CD4-positive, alpha-beta T cell treated with Interleukin-17A for 4 hours (primary cell): ENCODE measurements at places on chromosomes 12 and 14.

DNA sequence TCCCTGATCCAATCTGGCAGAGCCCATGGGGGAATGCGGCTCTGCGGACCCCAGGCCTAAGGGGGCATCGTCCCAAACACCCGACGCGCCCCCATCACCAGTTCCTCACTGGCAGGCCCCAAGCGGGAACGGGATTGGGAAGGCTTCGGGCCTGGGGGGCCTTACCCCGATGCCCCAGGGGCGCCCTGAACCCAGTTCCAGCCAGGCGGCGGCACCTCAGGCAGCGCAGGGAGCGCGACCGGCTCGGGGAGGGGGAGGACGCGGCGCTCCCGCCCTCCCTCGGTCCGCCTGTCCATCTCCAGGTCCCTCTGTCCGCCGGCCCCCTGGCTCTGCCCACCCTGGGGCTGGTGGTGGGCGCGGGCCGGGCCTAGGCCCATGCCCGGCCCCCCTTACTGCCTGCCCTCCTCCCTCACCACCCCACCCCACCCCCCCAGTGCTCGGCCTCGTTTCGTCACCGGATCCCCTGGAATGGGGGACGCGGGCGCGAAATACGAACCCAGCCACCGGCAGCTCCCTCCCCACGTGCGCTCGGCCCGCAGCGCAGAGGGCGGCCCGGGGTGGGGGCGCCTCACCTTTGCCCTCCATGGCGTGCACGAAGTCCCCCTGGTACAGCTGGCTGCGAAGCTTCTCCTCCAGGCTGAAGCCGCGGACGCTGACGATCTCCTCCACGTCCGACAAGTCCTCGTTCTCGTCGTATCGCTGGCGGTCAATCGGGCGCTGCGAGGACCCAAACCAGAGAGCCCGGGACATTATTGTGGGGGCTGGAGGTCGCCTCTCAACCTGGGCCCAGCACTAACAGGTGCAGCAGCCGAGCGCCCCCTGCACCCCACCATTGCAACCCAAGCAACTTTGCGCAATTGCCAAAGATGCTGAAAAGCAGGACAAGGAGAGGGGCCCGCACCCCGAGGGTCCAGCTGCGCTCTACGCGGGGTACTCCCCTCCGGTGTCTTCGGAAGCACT is 2.3 kb downstream of the KDM2B start:
- DNase-seq: peak; percentile 55

- peak; percentile 18 for DNase-seq
Observed at GRCh38 chr12:43776498-43776897, 17.7 kb downstream of the IRAK4 start.

DNA sequence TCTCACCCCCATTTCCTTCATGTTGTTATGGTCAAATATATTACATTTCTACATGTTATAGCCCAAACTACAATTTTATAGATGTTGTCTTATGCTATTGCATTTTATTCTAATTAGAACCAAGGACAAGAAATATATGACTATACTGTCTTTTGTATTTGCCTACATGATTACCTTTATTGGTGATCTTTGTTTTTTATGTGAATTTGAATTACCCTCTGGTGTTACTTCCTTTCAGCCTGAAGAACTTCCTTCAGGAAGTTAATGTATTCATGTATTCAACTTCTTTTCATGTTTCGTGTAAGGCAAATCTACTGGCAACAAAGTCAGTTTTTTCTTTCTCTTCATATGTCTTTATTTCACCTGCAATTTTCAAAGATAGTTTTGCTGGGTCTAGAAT is 8.7 kb upstream of the B3GNT4 start:
- no peak for DNase-seq

- no peak for DNase-seq
Observed at GRCh38 chr12:116656306-116656705, 81.6 kb downstream of the SPRING1 start.

DNA sequence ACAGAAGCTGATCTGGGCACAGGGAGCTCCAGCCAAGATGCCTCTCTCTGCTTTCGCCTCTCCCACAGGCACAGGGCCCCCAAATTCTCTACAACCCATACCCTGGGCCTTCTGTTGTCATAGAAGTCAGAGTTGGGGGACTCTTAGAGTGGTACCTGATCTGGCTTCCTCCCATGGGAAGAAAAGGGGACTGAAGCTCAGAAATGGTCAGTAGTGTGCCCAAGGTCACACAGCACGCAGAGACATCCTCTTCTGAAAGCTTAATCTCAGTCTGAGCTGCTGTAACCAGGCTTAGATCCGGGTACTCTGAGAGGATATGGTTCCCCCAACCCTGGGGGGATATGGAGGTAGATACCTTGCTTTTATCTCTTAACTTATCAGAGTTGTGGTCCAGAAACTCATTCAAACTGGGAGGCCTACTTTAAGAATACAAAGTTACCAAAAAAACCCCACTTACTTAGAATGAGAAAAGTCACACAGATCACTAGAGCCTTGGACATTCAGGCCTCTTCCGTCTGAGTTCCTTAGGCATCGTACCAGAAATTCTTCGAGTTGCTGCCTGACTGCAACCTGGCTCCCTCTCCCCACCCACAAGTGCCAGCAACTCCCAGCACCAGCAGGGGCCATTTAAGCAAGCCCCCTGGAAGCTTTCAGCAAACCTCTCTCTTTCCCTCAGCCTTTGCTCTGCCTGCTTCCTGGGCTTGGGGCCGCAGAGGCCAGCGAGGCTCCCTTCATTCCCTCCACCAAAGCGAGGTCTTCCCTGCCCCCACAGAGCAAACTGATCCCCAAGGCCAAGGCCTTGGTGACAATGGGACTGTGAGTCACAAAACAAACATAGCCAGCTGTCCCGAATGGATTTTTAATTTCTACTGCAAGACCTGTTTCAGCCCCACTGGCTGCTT is 13.9 kb downstream of the KRT7 start:
- no peak for DNase-seq

GRCh38 chr12:95959107-95959506 is 16.0 kb downstream of the AMDHD1 start:
- no peak for DNase-seq

DNA sequence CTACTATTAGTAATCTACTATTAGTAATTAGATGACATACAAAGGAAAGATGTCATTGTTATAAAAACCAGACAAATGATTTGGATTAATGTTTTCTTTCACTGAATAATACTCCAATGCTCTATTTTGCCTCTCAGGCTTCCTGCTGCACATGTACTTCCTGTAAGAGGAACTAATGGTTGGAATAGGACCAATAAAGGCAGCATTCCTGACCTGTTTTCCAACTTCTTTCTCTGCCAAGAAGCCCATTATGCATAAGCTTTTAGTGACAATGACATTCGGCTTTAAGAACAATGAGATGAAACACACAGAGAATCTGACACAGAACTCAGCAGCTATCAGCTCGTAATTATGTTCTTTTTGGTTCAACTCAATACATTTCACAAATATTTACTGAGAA is 5.2 kb upstream of the C12orf56 start:
- no peak for DNase-seq

DNA sequence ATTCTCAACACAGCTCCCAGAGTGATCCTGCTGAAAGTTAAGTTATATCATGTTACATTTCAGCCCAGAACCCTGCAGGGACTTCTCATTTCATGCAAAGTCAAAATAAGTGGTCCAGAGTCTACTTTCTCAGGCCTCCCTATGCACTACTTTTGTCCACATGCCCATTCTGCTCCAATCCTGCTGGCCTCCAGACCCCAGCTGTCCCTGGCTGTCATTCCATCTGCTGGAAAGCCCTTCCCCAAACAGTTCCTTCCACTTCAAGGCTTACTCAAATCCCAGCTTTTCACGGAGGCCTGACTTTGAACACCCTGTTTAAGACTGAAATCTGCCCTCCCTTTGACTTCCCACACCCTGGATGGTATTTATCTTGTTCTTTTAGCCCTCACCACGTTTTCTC is 109.8 kb upstream of the DNM1L start:
- no peak for DNase-seq

DNA sequence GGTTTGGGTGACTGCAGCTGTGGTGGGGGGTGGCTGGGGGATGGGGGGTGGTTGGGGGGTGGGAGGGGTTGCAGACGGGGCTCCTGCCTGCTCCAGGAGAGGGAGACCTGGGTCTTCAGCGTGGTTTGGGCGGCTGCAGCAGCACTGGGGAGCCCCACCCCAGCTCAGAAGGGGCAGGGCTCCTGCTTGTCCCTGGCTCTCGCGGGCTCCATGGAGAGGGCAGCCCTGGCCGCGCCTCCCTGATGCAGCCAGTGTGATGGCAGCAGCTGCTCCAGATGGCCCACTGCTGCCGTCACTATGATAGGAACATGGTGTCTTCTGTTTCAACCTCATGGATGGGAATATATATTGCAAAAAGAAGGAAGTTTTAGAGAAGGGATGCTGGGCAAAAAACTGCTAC is 22.9 kb downstream of the TRHDE start:
- no peak for DNase-seq

GRCh38 chr12:128025589-128026245 is 241.3 kb upstream of the TMEM132C start:
- no peak for DNase-seq

DNA sequence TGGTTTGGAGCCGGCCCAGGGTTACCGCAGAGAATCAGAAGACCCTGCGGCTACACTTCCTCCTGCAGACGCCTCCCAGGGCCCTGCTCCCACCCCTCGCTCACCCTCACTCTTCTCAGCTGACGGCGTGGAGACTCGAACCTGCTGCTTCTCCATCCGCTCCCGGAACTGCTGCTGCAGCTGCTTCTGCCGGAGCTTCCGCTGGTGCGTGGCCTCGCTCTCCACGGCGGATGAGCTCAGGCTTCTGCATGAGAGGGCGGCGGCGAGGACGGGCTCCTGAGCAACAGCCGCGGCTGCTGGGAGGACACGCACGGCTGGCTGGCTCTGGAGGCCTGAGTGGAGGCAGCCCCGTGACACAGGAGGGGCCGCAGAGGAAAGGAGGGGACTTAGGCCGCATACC is 33.3 kb downstream of the RAD52 start:
- peak; percentile 50 for DNase-seq
